ENCODE measurements at places on chromosomes 16 and 17.

DNA sequence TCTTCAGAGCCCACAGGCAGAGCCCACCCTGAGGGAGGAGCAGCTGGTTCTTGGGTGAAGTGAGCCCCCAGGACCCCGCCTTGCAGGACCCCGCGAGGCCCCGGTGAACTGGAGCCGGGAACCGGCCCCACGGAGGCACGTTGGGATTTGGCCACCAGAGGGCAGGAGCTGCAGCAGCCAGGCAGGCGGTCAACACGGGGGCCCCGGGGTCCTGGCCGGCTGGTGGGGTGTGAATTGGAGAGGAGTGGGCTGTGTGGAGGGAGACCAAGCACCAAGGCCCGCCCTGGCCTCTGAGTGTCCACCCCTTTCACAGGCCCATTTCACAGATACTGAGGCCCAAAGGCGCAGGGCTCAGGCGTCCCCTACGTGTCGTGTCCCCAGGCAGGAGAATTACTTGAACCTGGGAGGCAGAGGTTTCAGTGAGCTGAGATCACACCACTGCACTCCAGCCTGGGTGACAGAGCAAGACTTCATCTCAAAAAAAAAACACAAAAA, 2.2 kb downstream of the DPEP1 start:
- DNase-seq = no peak

GRCh38 chr16:68752602-68753001, 15.5 kb downstream of the CDH1 start:
- DNase-seq = no peak

DNA sequence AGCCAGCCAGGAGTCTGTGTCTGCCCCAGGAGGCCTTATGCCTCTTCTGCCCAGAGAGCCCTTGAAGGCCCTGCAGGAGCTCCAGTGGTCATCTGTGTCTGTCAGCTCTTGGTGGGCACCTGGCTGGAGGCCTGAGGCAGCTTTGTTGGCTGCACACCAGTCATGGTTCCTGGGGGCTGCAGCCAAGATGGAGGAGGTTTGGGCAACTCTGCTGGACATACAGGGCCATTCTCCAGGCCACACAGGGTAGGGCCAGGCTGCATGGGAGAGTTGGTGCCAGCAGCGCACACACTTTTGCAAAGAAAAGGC, 29.4 kb downstream of the B9D1 start:
- no peak for DNase-seq

- DNase-seq = peak; percentile 28
Measured at GRCh38 chr17:48262982-48263730, 155.6 kb downstream of the SNX11 start.

GRCh38 chr16:85141491-85142128, 29.3 kb upstream of the CIBAR2 start:
- DNase-seq = no peak

GRCh38 chr16:74749291-74750055, 25.1 kb downstream of the FA2H start:
- DNase-seq = no peak

DNA sequence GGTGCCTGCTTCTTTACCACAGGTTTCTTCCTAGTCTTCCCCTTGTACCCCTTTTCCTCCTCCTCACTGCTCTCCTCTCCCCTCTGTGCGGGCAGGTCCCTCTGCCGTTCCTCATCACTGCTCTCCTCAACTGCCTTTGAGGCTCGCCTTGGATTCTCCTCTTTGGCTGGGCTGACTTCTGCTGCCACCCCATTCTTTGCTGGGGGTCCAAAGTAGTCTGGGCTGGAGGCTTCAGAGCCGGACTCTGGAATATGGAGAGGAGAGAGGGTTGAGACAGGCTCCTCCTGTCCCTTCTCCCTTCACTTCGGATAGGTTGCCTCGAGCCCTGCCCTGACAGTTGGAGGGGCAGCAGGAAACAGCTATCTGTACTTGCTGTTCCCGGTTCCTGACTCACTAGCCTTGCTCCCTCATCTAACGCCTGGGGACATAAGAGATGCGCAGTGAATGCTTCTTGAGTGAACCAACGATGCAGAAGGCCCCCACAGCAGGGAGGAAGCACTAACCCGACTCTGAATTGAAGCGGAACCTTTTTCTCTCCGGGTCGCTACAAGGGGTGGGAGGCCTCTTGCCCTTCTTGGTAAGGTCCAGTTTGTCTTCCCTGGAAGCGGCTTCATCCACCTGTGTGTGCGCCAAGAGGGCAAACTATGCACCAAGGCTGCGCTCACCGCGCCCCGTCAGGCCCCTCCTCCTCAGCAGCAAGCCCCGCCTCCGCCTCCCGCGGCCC, 655 bp downstream of the HIRIP3 start:
- DNase-seq = no peak

DNA sequence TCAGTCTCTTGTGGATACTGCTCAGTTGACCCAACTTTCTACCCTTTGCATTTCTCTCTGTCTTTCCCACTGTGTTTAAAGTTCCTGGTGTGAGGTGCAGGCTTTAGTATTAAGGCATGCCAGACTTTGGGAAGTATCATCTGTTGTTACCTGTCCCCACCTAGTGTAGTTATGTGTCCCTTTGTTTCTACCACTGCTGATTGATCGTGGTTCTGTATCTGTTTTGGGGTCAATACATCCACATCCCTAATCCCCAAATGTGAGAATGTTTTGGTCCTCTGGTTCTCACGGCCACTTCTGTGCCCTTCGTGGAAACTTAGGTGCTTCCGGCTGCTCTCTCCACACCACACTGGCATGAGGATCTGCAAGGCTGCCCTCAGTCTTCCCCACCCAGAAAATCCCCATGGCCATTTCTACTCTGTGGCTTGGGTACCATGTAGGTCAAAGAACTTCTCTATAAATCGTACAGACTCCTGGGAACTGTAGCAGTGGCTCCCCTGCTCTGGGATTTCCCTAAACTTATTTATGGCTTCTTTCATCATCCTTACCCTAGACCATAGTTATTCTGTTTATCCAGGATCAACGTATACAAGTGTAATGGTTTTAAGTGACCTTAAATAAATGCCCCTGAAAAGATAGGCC, 443.2 kb downstream of the XYLT1 start:
- no peak for DNase-seq

- no peak for DNase-seq
Measured at GRCh38 chr17:18928628-18929125, 23.3 kb upstream of the SLC5A10 start.

DNA sequence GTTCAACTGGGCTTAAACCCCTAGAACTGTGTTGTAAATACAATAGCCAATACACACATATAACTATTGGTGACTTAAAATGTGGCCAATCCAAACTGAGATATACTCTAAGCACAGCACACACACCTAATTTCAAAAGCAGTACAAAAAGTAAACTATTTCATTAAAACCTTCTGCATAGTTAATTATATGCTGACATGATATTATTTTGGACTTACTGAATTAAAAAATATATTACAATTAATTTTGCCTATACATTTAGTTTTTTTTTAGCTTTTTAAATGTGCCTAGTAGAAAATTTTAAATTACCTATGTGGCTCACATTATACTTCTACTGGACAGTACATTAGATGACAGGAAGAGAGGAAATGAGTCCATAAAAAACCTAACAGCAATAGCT, 21.5 kb downstream of the MED13 start:
- no peak for DNase-seq

- DNase-seq = no peak
Measured at GRCh38 chr16:66859397-66860068, 15.3 kb downstream of the CA7 start.

DNA sequence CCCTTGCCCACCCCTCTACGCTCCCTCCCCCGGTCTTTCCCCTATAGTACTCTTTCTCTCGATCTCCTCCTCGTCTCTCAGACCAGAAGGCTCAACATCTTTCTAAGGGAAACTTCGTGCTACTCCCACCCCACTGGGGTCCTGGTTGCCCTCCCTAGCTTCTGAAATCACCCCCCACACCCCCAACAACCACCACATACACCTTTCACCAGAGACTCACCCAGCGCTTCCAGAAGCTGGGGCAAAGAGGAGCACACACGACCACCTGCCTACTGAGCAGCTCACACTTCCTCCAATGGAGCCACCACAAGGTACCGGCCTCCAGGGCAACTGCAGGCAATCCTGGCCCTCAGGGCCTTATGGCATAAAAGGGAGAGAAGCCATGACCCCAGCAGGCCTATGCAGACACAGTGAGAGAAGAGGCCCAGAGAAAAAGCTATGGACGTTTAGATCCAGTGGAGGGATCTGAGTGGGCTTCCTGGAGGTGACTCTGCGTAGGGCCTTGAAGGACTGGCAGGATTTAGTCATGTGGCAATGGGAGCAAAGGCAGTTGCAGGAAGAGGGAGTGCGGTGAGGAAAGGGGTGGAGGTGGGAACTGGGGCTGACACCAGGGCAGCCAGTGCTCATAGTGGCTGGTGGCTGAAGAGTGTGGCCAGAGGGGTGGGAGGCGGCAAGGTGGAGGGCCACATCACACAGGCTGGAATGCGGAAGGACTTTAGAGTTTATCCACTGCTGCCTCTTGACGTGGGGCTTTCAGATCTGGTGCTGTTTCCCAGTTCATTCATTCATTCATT, 12.1 kb upstream of the TMEM92 start:
- no peak for DNase-seq

- no peak for DNase-seq
Measured at GRCh38 chr16:29696881-29697331, 17.9 kb downstream of the QPRT start.

DNA sequence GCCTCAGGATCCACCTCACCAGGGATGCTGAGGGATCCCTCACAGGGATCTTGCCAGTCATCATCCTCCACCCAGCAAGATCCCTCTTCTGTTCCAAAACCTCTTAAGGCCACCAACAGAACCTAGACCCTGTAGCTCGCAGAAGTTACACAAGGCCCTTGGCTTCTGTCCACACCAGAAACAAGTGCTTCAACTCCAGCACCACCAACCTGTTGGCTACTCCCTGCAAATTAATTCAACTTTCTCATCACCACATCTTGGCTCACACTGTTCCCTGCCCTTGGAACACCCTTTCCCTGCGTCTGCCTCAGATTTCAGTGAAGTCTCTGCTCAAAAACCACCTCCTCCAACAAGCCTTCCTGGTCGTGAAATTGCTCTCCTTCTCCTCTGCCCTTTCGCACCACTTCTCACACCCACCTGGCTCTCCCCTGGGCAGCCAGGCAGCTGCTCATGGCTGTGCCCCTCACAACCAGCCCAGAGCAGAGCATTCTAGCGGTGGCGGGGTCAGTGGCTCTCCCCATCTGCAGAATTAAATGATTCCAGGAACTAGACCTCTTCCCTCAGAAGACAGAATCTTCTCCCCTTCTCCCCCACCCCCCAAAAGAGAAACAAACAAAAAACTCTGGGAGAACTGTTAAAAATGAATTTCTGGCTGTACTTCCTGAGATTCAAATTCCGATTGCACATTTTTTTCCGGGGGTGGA, 1.8 kb downstream of the PLLP start:
- no peak for DNase-seq

DNA sequence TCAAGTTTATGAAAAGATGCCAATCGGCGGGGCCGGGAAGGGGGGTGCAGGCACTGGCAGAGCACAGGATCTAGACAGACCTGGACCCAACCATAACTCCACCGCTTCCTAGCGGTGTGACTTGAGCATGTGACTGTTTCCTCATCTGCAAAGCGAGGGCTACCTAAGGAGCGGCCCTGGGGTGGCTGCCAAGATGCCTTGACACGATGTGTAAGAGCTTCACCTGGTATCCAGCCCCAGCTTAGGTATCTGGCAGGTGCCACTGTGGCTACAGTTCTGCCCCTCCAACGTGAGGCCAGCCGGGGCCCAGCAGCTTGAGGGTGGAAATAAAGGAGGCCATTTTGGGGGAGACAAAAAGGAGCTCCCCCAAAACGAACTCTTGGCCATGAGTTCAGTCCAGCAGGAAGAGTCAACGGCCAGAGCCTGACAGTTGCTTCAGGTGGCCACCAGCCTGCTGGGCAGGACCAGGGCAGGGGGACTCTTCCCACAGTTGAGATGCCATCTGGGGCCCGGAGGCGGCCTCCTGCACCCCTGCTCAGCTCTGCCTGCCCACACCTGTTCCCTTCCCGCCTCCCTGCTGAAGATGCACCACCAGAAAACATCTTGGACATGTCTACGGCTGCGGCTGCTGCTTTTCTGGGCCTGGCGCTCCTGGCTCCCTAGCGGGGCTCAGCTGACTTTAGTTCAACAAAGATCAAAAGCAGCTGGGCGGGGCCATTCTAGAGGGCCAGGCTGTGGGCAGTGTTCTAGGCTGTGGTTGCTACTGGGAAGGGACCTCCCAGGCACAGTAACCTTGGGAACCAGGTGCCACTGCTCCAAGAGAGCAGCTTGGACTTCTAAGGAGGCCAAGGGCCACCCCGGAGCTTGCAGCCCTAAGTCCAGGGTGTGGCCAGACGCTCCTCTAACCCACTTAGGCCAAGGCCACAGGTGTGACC, 3.4 kb upstream of the MTSS2 start:
- DNase-seq = no peak

GRCh38 chr17:36592716-36593321, 1.1 kb downstream of the DHRS11 start:
- peak; percentile 30 for DNase-seq

- peak; percentile 99 for DNase-seq
Measured at GRCh38 chr17:59837308-59838051, 55.3 kb downstream of the TUBD1 start.

GRCh38 chr17:51761105-51761504, 397.4 kb downstream of the CA10 start:
- no peak for DNase-seq

DNA sequence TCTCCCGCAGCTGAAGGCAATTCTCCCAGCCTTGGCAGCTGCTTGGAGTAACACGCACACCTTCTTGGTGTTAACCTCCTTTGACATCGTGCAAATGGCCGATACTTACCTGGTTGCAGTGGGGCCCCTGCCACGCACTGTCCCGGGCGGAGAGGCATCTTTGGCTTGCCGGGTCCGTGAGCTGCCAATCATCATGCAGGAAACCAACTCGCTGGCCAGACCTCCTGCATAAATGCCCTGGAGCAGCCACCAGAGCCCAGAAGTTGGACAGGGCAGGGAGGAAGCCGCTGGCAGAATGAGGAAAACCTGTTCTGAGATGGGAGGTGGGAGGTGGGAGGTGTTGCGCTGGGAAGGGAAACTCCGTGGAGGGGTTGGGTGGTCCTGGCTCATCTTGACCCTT, 41.7 kb upstream of the CREBBP start:
- no peak for DNase-seq

- no peak for DNase-seq
Measured at GRCh38 chr17:65139101-65139764, 2.1 kb downstream of the RGS9 start.

DNA sequence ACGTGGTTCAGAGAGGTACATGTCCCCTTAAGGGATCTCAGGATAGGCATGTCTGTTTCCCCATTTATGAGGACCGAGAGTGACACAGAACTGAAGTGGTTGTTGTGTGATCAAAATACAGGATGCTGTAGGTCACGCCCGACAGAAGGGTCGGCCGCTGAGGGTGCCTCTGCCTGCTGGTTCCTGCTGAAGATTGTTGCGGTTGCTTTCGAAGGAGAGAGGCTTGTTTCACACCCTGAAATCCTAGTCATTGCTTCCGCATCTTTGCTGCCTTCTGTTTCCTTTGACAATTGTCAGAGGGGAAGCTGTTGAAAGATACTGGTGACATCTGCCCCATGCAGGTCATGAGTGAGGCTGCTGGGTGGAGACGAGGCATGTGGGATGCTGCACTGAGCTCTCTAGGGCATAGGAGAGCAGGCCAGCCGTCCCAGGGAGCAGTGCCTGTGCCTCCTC, 3.8 kb upstream of the NAT9 start:
- DNase-seq = no peak

Data from Caki2 (cell line).